ENCODE measurements at places on chromosomes 11 and 22. TPM values are rescaled to one million over a fixed set of nuclear protein-coding genes. Genes with fewer than 3 reads are reported as not detected.

MRGPRE gene
- total RNA-seq, result not detected

DNA sequence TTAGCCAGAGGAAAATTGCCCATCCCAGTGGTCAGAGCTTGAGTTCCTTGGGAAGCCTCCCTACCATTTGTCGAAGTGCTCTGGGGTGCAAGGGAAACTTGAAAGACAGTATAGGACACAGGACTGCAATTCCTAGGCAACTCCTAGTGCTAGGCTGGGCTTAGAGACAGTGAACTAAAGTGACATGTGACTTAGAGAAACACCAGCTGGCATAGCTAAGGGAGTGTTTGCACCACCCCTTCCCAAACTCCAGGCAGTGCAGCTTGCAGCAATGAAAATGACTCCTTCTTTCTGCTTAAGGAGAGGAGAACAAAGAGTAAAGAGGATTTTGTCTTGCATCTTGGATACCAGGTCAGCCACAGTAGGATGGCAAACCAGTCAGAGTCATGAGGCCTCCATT, 388.0 kb downstream of the DYNC2H1 start:
- no peaks in the 10 kb centered on the region for H3K27me3 ChIP-seq
- no peak overlapping the region for H3K27ac ChIP-seq
- no peaks in the 10 kb centered on the region for H3K36me3 ChIP-seq
- H3K4me3 ChIP-seq, result no peak overlapping the region

TIGD3 gene
- 1.1 TPM for total RNA-seq

- H3K4me1 ChIP-seq, result no peaks in the 10 kb centered on the region
- H3K27me3 ChIP-seq, result peaks cover 2% of the 10 kb centered on the region
- H3K4me3 ChIP-seq, result no peak overlapping the region
- no peak overlapping the region for H3K27ac ChIP-seq
Observed at GRCh38 chr11:107259811-107260221, 197.8 kb downstream of the CWF19L2 start.

- no peak overlapping the region for H3K27ac ChIP-seq
- no peak for DNase-seq
- no peak overlapping the region for H3K4me3 ChIP-seq
- no peaks in the 10 kb centered on the region for H3K4me1 ChIP-seq
Observed at GRCh38 chr11:68651208-68651984, 32.9 kb upstream of the GAL start.

PRG3 gene
- not detected for total RNA-seq
